ENCODE measurements at places on chromosomes 7 and 10. TPM values are rescaled to one million over a fixed set of nuclear protein-coding genes. Genes with fewer than 3 reads are reported as not detected.

The SRGN gene
- total RNA-seq = 1,242 TPM

DNA sequence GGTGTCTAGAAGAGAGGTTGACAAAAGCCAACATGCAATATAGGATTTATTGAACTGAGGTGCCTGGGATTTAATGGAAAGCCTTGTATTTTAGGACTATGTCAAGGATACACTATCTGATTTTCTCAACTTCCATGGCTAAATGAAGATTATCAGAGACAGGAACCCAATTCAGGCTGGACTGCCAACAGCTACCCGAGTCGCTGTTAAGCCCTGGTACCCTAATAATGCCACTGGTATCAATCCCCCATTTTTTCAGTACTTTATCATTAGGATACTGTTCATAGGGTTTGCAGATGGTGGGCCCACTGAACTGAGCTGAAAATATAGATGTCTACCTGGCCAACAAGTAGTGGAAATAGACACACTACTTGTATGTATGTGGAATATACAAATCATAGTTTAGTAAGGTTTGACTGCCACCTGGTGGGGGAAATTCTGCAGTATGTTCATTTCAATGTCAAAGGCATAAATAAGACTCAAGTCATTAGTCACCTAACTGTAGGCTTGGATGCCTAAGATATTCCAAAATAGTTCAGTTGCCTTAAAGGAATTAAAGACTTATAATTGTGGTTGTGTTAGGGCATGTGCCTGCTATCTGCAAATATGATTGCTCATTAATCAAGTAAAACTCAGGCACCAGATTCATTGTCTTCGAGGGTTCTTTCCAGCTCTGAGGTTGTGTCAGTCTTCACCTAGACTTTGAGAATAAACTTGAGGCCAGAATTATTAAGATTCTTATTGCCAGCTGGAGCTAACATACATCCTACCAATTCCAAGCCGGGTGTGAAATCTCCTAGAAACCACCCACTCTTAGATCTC is 34.1 kb upstream of the NOBOX start:
- no peaks in the 10 kb centered on the region for H3K4me1 ChIP-seq
- no peak overlapping the region for H3K27ac ChIP-seq
- peaks cover 2% of the 10 kb centered on the region for H3K27me3 ChIP-seq
- no peak overlapping the region for H3K4me3 ChIP-seq
- DNase-seq = peak; percentile 13
- no peaks in the 10 kb centered on the region for H3K36me3 ChIP-seq

DNA sequence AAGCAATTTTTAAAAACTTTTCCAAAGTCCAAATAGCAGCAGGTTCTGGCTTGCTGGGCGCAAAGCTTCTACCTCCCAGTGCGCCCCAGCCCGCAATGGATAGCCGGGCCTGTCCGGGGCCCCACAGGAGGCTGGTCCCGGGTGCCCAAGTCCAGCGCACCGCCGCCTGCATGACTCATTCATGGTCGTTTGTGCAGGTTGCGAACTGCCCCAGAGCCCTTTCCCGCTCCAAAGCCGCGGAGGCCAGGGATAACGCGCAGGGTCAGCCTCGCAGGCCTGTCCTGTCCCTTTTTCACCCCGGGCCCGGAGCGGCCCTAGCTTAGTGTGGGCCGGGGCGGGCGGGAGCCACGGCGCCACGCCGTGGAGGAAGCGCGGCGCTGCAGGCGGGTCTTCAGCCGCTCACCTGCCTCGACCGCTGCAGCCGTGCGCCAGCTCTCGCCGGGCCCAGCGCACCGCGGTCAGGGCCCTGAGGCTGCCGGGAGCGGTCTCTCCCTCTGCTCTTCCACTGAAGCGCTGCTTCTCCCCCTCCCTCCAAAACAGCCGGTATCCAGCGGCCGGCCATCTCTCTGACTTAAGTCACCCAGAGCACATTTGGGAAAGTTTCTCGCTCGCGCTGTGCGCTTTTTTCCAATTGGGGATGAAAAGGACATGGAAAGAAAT is 1.7 kb upstream of the EGR2 start:
- DNase-seq = peak; percentile 59
- H3K4me3 ChIP-seq = peak overlapping the region; percentile 98
- H3K27me3 ChIP-seq = peaks cover 46% of the 10 kb centered on the region
- H3K4me1 ChIP-seq = peaks cover 45% of the 10 kb centered on the region
- H3K27ac ChIP-seq = peak overlapping the region; percentile 98

GRCh38 chr7:22622116-22622785 is 104.7 kb upstream of the IL6 start:
- no peaks in the 10 kb centered on the region for H3K4me1 ChIP-seq
- DNase-seq = no peak
- H3K27ac ChIP-seq = no peak overlapping the region
- peaks cover 29% of the 10 kb centered on the region for H3K27me3 ChIP-seq
- peaks cover 3% of the 10 kb centered on the region for H3K36me3 ChIP-seq

The XPNPEP1 gene
- 85.1 TPM for total RNA-seq

- H3K27ac ChIP-seq = no peak overlapping the region
- no peaks in the 10 kb centered on the region for H3K27me3 ChIP-seq
- DNase-seq = no peak
- H3K4me1 ChIP-seq = no peaks in the 10 kb centered on the region
- H3K4me3 ChIP-seq = no peak overlapping the region
Measured at GRCh38 chr7:94941844-94942632, 34.6 kb downstream of the PPP1R9A start.

GRCh38 chr10:77172086-77172485 is 465.5 kb downstream of the KCNMA1 start:
- H3K4me3 ChIP-seq = no peak overlapping the region
- no peaks in the 10 kb centered on the region for H3K4me1 ChIP-seq
- peaks cover 3% of the 10 kb centered on the region for H3K27me3 ChIP-seq
- no peaks in the 10 kb centered on the region for H3K36me3 ChIP-seq
